ENCODE measurements at places on chromosomes 12 and 14. TPM values are rescaled to one million over a fixed set of nuclear protein-coding genes. Genes with fewer than 3 reads are reported as not detected.

- DNase-seq: no peak
These were observed 776.0 kb downstream of the C12orf50 start for GRCh38 chr12:87253157-87253556.

DNA sequence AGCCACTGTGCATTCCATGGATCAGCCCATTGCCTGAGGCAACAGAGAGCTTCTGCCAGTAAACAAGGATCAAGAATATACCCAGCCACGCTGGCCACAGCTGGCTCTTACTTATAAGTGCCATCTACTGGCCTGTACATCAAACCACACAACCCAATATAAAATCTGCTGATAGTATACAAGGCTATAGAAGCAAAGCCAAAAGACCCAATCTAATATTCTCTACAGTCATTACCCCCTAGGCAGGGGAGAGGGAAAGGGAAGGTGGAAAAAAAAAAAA lies 4.4 kb upstream of the FAM186B start:
- no peak for DNase-seq

GRCh38 chr12:5379749-5380496 lies 52.0 kb upstream of the NTF3 start:
- no peak for DNase-seq

INSM2 gene
- total RNA-seq: not detected

GRCh38 chr12:92080911-92081285 lies 64.7 kb downstream of the BTG1 start:
- DNase-seq: no peak

RD3L gene
- total RNA-seq: not detected

GRCh38 chr12:29223956-29224543 lies 75.0 kb downstream of the FAR2 start:
- no peak for DNase-seq

CYP46A1 gene
- 1.9 TPM for total RNA-seq

IGF1 gene
- total RNA-seq: 66.9 TPM
